ENCODE measurements at places on chromosomes 7 and 10.

GRCh38 chr7:151252961-151253711, 4.6 kb upstream of the SMARCD3 start:
- DNase-seq: no peak

GRCh38 chr10:21617267-21617666, 83.2 kb downstream of the MLLT10 start:
- no peak for DNase-seq

DNA sequence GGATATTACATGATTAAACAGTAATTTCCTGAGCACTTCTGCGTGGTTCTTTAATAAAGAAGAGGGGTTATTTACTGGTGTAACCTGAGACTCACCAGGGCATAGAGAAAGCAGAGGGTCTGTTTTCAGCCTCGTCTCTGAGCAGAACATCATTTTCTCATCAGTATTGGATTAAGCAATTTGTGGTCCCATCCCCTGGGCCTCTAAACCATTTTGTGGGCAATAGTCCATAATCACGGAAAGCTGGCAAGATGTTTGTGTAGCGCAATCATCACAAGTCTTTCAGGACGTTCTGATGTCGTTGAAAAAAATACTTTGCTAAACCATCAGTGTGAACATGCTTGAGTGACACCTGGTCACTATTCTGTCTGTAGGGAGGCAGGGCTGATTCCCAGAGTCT, 37.1 kb upstream of the SEC61G start:
- DNase-seq: no peak

- DNase-seq: peak; percentile 27
Measured at GRCh38 chr10:659688-660141, 29.8 kb downstream of the DIP2C start.

DNA sequence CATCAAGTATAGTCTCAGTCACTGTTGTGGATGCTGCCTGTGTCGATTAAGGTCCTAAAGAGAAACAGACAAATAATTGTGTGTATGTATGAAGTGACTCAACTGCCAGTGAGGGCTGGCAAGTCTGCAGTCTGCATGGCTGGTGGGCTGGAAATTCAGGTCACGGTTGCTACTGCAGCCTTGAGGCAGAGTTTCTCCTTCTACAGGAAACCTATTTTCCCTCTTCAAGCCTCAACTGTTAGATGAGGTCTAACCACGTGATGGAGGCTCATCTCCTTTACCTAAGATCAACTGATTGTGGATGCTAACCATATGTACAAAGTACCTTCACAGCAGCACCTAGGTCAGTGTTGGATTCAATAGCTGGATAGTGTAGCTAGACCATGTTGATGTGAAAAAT, 29.9 kb downstream of the MBL2 start:
- no peak for DNase-seq

DNA sequence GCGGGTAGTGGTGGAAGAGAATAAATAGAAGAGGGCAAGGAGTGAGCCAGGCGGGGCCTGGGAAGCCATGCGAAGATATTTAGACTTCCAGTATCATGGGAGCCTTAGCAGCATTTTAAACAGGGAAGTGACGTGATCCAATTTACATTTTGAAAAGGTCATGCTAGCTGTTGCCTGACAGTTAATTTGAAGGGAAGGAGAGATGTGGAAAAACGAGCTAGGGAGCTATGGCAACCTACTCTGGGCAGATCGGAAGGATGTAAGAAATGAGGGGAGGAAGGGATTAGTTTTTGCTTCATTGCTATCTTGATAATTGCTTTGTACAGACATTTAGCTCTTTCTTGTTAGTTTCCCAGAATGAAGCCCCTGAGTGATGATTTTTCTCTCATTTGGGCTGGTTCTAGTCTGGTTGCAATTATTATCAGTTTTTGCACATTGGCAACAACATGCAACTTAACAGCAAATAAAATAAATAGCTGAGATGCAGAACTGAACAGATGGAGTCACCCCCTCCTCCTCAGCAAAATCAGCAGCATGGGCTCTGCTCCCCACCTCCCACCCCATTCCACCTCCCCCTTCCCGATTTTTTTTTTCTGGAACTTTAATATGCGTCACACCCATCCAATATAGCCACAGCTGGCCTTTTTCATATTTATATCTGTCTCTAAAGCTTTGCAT, 13.0 kb upstream of the CALU start:
- no peak for DNase-seq

DNA sequence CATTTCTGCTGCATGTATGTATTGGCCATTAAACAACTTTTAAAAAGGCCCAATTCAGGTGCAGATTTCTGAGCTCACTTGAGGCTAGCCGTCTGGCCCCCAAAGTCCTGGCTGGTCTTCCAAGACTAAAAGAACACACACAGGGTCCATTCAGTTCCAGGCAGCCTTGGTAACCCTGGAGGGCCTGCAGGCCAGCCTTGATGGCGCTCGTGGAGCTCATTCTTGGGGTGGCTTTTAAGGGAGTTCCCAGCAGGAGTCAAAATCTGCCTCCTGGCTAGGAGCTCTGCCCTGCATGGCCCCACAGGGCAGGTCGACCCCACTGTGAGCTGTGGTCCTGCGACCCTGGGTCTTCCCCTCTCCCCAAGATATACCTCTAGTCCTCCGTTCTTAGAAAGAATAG, 28.8 kb downstream of the ANXA11 start:
- no peak for DNase-seq

DNA sequence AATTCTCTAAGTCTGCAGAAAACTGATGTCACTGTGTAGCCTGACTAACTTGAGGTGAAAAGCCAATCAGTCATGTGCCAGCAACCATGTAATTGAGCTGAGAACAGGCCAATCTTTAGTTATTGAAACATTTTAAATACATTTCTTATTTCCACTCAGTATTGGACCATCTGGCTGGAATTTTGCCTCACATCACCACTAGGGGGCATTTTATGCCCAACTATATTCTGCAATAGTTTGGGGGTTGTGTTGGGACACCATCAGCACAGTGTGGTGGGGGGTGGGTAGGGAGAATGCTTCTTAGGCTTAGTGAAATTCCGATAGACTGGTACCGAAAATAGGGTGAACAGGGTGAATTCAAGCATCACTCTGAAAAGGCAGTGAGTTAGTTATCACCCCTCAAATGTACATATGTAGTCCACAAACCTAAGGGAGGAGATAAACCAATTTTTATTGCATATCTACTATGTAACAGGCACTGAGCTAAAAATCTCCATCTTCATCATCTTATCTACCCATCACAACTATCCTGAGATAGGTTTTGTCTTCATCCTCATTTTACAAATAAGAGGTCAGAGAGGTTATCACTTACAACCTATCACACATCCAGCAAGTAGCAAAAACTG, 17.8 kb downstream of the NPSR1 start:
- DNase-seq: no peak

GRCh38 chr7:7265081-7266075, 83.0 kb downstream of the C1GALT1 start:
- DNase-seq: peak; percentile 54

DNA sequence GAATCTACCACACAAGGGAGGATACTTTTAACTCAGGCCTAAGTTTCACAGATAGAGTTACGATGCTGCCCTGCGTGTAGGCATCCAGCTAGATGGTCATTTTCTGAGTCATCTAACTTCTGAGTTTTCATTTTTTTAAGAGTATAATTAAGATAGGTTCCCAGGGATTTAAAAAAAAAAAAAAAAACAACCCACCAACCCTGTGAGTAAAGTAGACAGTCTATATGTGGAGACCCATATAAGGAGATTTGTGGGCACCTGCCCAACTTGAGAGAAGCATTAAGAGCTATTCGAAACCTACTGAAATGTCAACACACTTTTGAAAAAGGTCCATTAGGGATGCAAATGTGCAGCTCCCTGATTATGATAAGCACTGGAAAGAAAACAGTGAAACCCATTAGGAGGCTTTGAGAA, 257.3 kb downstream of the TRIL start:
- DNase-seq: peak; percentile 34

- DNase-seq: peak; percentile 80
Measured at GRCh38 chr7:19392246-19392645, 247.0 kb upstream of the FERD3L start.

DNA sequence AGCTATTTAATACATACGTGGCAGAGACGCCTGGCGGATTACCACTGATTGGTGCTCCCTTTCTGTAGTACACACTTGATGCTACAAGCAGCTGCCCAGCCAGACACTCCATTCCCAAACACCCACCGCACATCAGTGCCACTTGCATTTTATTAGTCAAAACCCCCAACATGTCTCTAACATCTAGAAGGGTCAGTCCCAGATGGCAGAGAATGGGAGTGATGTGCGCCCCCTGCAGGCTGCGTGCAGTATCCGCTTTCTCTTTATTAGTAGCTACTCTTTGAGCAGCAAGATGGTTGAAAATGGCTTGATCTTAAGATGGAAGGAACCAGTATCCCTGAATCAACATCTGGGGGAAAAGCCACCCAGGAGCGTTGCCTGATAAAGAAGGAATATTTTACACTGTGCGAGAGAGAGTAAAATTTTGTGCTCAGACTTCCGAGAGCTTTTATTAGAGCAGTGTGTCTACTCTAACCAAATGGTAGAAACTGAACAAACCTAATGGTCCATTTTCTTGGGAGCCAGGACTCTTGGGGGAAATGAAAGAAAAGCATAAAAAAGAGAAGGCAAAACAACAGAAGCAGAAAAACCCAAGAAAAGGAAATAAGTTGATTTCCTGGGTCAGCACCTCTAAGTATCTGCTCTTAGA, 78.3 kb downstream of the ST8SIA6 start:
- no peak for DNase-seq

GRCh38 chr7:14432924-14433323, 443.5 kb upstream of the ETV1 start:
- peak; percentile 21 for DNase-seq

DNA sequence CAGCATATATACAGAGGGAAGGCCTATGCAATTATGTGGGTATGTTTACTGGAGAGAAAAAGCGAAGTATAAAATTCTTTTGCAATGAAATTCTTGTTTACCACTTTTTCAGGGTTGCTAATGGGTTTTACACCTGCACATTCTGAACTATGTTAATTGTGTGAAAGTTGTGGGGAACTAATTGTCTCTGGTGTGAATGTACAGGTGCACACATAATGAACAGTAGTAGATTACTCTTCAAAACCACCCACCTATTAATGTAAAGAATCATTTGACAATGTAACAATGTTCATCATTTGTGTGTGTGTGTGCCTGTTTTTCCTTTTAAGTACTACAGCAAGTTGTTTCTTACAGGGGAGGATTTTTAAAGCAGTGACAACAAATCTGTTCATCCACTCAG, 80.0 kb upstream of the FEZF1 start:
- DNase-seq: no peak

DNA sequence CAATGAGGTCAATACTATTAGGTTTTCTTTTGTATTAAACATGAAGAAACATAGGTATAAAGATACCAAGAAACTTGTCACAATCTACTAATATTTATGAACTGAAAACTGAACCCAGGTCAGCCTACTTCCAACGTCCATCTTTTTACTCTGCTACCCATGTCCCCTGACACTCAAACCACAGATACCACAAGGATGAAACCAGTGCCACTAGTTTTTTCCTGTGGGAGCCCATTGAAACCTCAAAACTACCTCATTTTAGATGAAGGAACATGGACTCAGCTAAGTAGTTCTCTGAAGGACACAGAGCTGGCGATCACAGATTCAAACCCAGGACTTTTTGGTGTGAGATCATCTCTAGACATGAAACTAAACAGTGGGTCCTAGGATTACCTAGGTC, 6.8 kb downstream of the TET1 start:
- DNase-seq: no peak

DNA sequence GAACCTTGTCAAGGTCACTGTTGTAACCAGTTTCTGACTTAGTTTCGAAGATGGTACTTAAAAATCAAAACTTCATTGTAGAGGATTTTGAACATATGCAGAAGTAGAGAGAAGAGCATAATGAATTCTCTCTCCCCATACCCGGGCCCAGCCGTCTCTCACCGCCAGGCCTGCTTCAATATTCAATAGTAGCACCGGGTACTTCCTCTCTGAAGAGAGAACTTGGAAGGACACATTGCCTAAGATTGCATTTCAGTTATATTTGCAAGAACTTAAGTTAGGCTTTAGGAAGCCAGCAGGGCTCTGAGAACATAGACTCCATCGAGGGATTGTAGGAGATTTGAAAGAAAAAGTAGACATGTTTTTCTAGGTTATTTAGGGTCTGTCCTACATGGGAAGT, 19.1 kb downstream of the LMTK2 start:
- no peak for DNase-seq

GRCh38 chr10:70672165-70673042, at the start of gene ADAMTS14:
ADAMTS14 (plus strand) TSS chr10:70672506; CDS start chr10:70672803, 297 bp downstream.
- no peak for DNase-seq

GRCh38 chr7:10767771-10768170, 205.9 kb upstream of the PHF14 start:
- no peak for DNase-seq

- DNase-seq: no peak
Measured at GRCh38 chr7:55965805-55966421, 1.5 kb downstream of the NIPSNAP2 start.

GRCh38 chr10:79241990-79242619, 105.2 kb upstream of the PPIF start:
- no peak for DNase-seq

- DNase-seq: peak; percentile 86
Measured at GRCh38 chr10:28734938-28735759, 57.8 kb downstream of the BAMBI start.

- DNase-seq: no peak
Measured at GRCh38 chr10:22222236-22223190, 4.7 kb upstream of the EBLN1 start.

GRCh38 chr7:19508124-19508523, 200.7 kb downstream of the POLR1F start:
- DNase-seq: no peak

DNA sequence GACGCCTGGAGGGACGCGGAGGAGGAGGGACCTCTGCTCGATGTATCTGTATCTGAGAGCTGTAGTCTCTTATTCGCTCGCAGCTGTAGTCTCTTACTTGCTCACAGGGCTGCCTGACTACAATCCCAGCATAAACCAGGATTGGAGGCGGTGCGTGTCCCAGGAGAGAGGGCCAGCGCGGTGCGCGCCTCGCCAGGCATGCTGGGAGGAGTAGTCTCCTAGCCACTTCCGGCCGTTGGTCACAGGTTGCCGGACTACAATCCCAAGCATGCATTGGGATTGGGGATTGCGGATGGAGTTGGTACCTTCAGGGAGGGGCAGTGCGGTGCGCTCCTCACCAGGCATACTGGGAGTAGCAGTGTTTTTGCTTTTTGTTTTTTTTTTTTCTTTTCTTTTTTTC, 421.7 kb upstream of the NUPR2 start:
- no peak for DNase-seq
